HCT116 (cell line): ENCODE measurements at places on chromosomes 2 and 18. TPM values are rescaled to one million over a fixed set of nuclear protein-coding genes. Genes with fewer than 3 reads are reported as not detected.

- DNase-seq = no peak
Observed at GRCh38 chr2:217788669-217789002, 214.2 kb downstream of the TNS1 start.

DNA sequence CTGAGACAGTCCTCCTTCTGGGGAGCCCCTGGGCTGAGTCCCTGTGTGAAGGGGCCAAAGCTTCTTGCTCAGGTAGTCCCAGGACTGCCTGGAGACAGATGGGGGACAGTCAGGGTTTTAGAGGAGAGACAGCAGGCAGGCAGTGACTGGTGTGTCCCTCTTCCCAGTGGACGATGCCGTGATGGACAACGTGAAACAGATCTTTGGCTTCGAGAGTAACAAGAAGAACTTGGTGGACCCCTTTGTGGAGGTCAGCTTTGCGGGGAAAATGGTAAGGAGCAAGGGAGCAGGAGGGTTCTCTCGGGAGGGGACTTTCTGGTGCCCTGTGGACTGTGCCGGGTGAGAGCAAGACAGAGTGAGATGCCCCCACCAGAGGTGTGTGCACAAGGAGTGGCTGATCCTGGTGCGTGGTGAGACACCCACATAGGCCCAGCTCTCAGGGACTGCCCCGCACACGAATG is 74.8 kb downstream of the DYSF start:
- no peak for DNase-seq

DNA sequence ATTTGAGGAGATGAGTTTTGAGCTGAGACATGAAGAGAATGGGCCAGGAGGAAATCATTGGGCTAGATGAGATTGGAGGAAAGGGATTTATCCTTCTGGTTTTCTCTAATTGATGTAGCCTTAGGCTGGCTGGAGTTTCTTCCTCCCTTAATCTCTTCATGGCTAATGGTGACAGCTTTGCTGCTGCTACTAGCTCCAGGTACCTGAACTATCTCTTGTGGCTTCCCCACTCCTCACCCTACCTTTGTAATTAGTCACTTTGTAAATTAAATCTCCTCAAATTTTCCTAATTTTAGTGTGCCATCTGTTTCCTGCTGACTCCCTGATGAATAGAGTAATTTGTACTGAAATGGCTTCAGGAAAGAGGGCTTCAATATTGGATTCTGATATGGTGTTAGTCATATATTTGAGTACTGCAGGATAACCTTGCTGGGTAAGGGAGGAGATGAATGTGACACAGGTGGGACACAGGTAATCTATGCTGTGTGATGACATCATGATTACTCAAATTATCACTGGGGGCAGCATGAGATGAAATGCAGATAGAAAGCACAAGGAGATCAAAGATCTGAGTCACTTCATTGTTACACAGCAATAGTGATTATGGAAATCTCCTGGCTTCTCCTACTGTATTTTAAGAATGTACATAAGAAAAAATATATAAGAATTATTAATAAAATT is 1134.1 kb upstream of the DDX18 start:
- DNase-seq = no peak

GRCh38 chr2:237474931-237475703 is 11.9 kb upstream of the MLPH start:
- DNase-seq = peak; percentile 37

DNA sequence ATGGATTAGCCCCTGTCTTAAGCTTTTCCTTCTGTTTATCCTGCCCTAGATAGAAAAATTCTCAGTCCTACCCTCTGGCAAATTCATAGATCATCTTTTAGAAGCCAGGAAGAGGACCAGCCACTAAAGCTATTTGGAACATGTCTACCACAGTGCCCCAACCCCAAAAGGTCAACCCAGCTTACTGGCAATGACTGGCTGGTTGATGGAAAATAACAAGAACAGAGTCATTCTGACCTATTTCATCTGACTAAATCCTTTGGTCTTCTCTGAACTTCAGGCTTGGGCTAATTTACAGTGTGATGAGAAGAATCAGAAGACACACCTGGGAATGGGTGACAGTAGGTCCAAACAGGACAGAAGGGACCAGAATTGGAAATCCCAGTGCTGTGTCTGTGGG is 227.3 kb upstream of the CCDC68 start:
- DNase-seq = no peak

DNA sequence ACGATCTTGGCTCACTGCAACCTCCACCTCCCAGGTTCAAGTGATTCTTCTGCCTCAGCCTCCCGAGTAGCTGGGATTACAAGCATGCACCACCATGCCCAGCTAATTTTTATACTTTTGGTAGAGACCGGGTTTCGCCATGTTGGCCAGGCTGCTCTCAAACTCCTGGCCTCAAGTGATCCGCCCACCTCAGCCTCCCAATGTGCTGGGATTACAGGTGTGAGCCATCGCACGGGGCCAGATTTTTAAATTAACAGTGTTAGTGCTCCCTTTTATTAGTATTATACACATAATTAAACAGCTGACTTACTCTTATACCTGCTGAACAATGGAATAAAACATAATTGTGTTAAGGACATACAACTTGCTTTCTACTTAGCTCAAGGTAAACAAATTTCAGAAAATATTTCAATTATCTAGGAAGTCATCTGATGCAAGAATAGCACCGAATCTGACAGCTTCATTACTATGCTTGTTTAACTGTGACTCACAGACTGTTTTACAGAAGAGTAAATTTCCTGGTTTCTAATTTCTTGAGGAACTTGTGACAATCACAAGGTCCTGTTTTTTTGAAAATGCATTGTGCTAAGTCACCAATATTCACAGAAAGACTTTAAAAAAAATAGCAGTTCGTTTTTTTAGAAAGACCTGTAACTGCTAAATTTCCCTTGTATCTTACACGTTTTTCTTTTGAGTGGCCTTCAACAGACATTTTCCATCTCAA is 51.2 kb downstream of the SPIRE1 start:
- DNase-seq = peak; percentile 27

GRCh38 chr2:121234144-121234543 is 50.9 kb downstream of the TFCP2L1 start:
- no peak for DNase-seq

DNA sequence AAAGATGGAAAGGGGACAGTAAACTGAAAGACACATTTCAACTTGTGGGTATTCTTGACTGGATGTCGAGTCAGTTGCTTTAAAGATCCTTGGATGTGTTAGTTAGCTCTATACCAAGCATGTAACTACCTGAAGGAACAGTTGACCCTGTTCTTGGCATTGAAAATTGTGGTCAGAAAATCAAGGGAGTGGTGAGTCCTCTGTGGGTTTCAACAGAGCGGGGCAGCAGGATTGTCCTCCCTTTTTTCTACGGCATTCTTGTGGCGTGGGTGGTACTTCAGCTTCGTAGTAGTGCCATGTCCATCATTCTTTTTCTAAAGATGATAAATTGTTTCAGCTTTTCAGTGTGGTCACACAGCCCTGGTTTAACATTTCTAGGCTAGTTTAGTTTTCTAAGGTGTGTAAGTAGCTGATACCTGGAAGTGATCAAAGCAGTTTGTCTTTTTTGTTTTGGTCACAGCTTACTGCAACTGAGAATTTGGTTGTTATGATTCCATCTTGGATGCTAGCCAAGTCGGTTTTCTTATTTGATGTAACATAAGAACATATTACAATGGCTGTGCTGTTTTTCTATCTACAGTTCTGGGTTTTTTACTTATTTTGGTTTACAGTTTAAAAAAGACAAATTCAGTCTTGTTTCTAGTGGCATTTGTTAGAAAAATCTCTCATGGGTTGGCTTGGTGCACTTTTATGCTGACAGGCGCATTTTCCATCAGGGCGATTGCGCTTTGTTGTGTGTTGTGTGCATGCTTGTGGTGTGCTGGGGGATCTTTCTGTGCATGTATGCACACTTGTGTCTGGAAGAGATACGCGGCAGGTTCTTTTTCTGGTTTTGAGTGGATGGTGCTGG is 84.7 kb downstream of the ZNF407 start:
- no peak for DNase-seq

DNA sequence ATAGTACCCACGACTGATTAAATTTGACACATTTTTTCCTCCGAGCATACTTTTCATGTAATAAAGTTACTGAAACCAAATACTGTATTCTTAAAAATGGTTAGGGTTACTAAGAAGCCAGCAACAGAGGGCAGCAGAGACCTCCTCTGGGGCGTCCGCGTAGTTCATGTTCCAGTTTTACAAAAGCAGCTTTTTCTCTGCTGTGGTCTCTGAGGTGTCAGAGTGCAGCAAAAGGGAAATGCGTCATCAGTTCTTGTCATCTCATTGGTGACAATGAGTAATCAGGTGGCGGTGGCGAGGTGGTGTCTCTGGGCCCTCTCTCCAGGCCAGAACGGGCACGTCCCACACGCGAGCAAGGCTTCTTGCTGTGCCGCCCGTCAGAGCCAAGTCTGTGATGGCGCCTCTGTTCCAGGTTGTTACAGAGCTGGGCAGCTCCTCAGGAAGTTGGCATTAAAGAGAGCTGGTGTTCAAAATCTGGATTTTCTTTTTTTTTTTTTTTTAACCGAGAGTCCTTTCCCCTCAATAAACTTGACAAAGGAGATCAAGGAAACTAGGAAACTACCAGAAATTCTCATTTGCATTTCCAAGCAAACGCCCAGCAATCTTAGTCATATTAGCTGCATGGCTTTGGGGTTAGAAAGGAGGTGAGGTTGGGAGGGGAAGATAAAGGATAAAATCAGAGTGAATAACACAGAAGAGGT is 98.6 kb upstream of the BZW1 start:
- DNase-seq = peak; percentile 98

- DNase-seq = no peak
Observed at GRCh38 chr2:217293046-217293445, 433.2 kb upstream of the TNP1 start.

DNA sequence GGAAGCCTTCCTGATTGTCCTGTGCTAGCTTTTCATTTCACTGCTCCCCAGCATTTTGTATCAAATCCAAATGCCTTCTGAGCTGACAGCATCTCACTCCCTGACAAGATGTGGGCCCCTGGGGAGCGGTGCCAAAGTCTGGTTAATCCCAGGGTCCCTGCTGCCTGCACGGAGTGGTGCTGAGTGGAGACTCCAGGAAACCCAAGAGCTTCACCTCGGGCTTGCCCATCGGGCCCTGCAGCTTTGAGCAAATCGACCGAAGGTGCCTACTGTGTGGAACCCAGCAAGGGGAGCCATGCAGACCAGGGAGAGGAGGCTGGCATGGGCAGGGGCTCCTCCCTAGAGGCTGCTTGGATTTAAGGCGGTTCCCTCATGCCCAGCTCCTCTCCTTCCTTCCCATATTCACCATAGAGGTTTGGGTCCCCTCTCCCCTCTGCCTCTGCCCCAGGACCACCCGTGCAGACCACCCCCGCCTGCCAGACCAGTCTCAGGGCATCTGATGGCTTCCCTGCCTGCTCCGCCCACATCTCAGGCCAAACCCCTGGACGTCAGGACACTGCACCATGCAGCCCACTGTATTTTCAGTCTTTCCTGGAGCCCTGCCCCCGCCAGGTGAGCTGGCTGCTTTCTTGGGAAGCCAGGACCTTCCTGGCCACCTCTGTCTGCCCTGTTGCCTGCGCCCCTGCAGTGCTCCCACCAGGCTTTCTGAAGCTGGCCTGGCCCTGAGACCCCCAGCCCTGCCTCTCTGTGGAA is 37.8 kb downstream of the RRM2 start:
- DNase-seq = no peak

- no peak for DNase-seq
Observed at GRCh38 chr2:678964-679363, 1.8 kb upstream of the TMEM18 start.

GRCh38 chr18:3054780-3055179 is 41.8 kb upstream of the LPIN2 start:
- DNase-seq = no peak

DNA sequence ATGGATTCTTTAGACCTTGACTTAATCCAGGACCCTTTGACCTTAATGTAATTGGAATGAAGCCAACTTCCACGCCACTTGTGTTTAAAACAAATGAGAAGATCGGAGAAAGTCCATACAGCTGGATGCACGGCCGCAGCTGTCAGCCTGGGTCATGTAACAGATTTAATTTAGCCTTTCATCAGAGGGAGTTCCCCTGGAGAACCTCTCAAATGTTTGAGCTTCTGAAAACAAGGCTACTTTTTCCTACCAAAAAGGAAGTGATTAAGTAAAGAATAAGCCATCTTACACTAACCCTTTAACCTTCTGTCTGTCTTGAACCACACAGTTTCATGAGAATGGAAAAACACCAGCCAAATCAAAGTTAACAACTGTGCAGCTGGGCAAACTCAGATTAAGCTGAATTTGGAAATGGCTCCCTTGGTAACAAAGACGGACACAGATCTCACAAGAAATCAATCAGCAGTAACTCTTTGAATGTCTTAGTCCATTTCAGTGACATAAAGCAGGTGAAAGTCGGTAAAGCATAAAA is 103.6 kb downstream of the DOCK10 start:
- no peak for DNase-seq

GRCh38 chr2:240233885-240234502 is 93.5 kb upstream of the OTOS start:
- DNase-seq = no peak

GRCh38 chr2:233356546-233357308 is 2.4 kb downstream of the DGKD start:
- no peak for DNase-seq

DNA sequence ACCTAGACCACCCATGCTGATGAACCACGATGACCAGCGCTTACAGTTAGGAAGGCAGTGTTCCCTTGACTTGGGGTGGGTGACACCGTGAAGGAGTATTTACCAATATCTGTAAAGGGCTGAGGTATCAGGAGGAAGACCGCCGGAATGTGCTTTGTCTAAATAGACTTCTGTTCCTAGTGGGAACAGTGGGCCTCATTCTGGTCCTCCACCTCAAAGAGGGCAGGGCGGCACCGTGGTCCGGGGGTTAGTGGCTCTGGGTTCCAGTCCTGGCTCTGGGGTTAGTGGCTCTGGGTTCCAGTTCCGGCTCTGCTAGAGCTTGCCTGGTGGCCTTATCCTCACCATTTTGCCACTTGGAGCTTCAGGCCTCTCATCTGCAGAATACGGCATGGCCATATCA is 91.6 kb upstream of the SMAD2 start:
- no peak for DNase-seq

- DNase-seq = no peak
Observed at GRCh38 chr2:164903204-164903603, 52.1 kb downstream of the SLC38A11 start.

DNA sequence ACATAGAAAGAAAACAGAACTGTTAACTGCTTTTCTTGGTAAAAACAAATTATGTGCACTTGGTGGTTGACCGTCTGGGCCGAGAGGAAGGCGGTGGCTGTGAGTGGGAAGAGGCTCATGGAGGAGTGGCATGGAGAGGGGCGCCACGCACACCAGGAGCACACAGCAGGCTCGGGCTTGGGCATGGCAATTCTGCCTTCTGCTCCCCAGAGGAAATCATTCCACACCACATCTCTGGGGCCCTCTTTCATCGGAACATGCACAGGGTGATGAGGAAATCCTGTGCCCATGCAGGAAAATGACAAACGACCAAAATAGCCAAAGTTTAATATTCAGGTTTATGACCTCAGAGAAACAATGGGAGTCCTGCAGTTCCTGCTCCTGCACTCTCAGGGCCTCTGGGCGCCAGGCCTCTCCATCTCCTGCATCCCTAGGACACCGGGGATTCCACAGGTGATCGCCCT is 26.4 kb downstream of the WDFY1 start:
- DNase-seq = no peak

The POTEJ gene
- total RNA-seq = not detected

The FAM228A gene
- total RNA-seq = not detected

The SNTG2 gene
- total RNA-seq = not detected

The ALPG gene
- total RNA-seq = 0.10 TPM

The IGFBP2 gene
- 143 TPM for total RNA-seq

The DSC2 gene
- 33.4 TPM for total RNA-seq

The COLEC12 gene
- not detected for total RNA-seq

The ARHGAP28 gene
- not detected for total RNA-seq

The ERFE gene
- total RNA-seq = 17.3 TPM

The ANKRD36 gene
- total RNA-seq = 16.5 TPM

The IMMT gene
- 125 TPM for total RNA-seq
